ENCODE measurements at places on chromosomes 13 and 19. TPM values are rescaled to one million over a fixed set of nuclear protein-coding genes. Genes with fewer than 3 reads are reported as not detected.

The PODNL1 gene
- total RNA-seq, result not detected

The ACER1 gene
- 0.88 TPM for total RNA-seq

The ATXN8OS gene
- total RNA-seq, result not detected

The LHB gene
- total RNA-seq, result not detected

GRCh38 chr13:77952737-77953136 lies 34.1 kb upstream of the EDNRB start:
- no peak for DNase-seq

GRCh38 chr19:13082192-13083007 lies 20.3 kb downstream of the LYL1 start:
- peak; percentile 76 for DNase-seq

- no peak for DNase-seq
These were observed 40.3 kb upstream of the TFDP1 start for GRCh38 chr13:113544071-113544891.

DNA sequence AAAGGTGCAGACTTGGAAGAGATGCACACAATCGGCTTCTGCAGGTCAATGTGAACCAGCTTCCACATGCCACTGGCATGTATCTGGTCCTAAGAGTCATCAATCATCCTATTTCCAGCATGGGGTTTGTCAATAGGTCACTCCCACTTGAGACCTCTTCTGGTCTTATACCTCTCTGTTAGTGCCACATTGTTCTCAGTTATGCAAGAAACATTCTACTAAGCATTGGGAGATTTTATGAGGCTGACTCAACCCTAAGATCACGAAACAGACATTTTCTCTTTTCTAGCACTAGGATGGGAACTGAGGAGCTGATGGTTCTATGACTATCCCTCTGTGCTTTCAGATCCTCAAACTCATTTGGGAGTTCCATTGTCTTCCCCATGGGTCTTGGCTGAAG lies 581.5 kb upstream of the KLF12 start:
- no peak for DNase-seq

DNA sequence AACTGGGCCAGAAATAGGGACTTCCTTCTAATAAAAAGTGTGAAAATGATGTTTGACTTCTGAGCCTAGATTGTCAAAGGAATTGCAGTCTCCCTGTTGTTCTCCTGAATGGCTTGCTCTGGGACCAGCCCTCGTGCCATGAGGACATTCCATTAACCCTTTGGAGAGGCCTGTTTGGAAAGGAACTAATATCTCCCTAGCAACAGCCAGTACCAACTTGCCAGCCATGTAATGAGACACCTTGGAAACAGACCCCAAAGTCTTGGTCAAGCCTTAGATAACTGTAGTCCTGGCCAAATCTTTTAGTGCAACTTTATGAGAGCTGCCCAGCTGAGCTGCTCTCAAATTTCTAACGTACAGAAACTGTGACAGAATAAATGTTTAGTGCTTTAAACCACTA lies 8.2 kb upstream of the SIAH3 start:
- no peak for DNase-seq

Data from left lobe of liver (tissue), 2 donors.